ENCODE measurements at places on chromosomes 11 and 22. TPM values are rescaled to one million over a fixed set of nuclear protein-coding genes. Genes with fewer than 3 reads are reported as not detected.

GRCh38 chr22:35641494-35642120, 6.6 kb upstream of the APOL6 start:
- DNase-seq = no peak

DNA sequence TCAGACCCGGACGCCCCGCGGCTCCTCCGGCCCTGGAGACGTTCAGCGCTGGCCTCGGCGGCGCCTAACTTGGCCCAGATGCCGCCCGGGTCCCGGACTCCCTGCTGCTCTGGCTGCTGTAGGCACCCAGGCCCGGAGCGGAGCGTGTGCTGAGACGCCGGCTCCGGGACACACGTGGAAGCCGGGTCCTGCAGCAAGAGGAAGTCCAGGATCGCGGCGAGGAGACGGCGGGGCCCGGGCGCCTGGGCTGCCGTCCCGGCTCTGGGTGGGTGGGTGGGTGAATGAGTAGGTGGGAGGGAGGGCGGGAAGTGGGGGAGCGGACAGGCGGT, 223 bp downstream of the WT1 start:
- no peak for DNase-seq

GRCh38 chr11:70159627-70160570, 43.2 kb upstream of the FADD start:
- peak; percentile 81 for DNase-seq

DNA sequence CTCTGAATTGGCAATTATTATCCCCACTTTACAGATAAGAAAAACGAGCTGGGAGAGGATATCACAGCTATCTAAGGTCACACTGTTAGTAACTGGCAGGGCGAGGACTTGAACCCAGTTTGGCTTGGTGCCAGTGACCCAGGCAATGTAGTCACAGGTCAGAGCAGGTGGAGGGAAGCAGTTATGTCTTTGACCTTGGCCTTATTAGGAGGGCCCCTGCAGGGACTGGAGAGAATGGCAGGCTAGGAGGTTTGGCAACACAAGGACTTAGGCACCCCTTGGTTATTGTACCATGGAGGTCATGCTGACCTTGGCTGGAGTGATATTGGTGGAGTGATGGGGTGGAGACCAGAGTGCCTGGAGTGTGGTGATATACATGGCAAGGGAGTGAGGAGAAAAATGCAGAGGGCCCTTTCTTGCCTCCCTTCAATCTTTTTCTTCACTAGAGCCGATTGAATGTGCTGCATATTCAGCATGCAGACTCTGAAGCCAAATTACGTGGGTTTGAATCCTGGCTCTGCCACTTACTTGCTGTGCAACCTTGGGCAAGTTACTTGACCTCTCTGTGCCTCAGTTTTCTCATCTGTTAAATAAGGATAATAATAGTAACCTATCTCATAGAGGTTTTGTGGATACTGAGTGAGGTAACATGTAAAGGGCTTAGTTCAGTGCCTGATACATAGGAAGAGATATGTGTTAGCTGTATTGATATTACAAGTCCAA, 92.7 kb upstream of the TBCEL start:
- DNase-seq = no peak

DNA sequence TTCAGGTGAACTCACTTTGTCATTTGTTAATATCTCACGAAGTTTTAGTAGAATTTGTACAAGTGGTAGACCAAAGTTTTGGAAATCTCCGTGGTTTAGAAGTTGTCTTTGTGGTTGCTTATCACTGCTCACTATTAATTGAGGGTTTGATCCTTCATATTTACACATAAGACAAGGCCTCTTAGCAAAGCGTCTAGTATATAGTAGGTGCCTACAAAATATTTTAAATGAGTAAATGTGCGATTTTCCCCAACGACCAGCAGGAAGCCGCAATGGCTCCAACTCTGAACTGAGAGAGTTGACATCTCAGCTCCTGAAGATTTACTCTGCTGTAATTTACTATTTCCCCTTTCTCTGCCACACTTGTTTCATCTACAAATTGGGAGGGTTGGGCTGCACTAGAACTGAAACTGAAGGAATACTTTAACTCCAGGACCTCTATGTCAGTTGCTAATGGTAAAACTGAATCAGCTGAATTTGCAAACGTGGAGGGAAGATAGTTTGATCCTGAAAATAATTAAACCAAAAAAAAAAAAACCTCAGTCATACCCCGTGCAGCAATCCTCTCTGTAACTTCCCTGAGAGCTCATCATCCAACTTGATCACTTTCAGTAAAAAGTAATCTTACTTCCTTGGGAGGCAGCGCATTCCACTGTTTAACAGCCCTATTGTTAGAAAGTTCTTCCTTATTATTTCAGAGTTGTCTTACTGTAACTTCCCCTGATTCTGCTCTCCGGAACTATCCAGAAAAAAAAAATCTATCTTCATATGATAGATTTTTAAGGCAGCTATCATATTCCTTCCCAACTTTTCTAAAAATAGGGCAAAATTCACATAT, 1.3 kb upstream of the SBF2 start:
- no peak for DNase-seq

The TRPC6 gene
- polyA plus RNA-seq = 0.91 TPM

- DNase-seq = peak; percentile 31
Observed at GRCh38 chr11:34349882-34350281, 7.9 kb downstream of the ABTB2 start.

DNA sequence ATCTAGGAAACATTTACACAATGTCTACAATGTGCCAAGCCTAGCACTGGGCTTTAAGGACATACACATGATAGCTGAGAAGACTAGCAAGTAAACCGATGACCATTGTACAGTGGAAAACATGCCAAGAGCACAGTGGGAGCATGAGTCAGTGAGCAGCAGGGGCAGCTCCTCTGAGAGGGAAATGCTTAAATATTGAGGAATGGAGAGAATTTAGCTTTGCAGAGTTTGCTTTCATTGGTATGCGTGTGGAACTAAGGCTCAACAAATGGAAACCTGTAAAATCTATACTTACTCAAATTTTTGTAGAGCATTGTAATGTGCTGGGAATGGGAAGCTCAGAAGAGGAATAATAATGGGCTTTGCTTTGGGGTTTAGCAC, 282.3 kb downstream of the ST3GAL4 start:
- peak; percentile 24 for DNase-seq

The TBX10 gene
- not detected for polyA plus RNA-seq

All from fibroblast of lung (primary cell).